Osteocyte (in vitro differentiated cells): ENCODE measurements at places on chromosomes 11 and 22.

- DNase-seq = peak; percentile 71
These were observed 1.3 kb downstream of the TOLLIP start for GRCh38 chr11:1307998-1308742.

DNA sequence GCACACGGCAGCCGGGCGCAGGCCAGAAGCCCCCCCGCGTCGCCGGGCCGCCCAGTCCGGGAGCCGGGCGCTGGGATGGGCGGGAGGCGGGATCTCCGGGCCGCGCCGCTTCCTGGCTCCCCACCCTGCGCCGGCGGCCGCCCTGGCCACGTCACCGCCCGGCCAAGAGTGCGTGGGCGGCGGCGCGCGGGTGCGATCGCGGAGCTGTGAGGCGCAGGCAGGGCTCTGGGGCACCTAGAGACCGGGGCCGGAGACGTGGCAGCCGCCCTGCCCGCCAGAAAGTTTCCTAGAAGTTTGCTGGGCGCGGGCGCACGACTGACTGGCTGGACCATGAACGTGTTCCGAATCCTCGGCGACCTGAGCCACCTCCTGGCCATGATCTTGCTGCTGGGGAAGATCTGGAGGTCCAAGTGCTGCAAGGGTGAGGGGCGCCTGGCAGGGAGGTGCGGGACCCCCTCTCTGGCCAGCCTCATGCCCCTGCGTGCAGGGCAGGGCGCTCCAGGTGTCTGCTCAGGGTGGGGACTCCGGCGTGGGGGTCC, at the start of gene KDELR3:
Gene KDELR3, plus strand, starts transcription at position 193 of the 539 bp plus-strand sequence. Its CDS starts 138 bp downstream, at position 331.
- no peak for DNase-seq

- DNase-seq = peak; percentile 44
These were observed 32.7 kb upstream of the ACCSL start for GRCh38 chr11:44014968-44015623.

- no peak for DNase-seq
These were observed 403.2 kb downstream of the NELL1 start for GRCh38 chr11:21072558-21072957.

GRCh38 chr11:72391638-72392423, 42.5 kb downstream of the CLPB start:
- DNase-seq = no peak

DNA sequence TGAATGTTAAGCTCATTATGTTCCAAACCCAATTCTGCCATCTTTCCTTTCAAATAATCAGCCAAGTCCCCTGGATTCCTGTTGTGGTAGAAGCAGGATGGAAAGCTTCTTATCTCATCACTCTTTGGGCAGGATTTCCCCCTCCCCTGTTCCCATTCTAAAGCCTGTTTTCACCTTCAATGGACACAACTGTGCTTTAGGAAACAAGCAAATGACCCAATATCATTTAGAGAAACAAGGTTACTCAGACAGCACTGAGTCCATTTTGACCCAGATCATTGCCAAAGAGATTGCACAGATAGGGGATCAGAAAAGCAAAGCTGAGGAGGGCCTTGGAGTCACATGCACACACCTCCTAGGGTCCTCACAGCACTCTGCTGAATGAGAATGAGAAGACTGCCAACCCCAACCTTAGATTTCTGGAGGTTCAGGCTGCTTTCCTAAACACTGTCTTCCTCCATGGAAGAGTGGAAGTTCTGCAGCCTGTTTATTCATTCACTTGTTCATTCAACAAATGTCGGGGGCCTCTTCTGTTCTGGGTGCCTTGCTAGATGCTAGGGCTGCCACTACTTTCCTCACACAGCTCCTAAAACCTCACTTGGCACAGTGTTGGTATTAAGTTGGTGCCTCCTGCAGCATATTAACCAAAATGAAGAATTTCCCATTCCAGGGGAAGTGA, 95.3 kb downstream of the ME3 start:
- no peak for DNase-seq

- DNase-seq = no peak
These were observed 95.9 kb upstream of the DDI1 start for GRCh38 chr11:103940551-103940950.

DNA sequence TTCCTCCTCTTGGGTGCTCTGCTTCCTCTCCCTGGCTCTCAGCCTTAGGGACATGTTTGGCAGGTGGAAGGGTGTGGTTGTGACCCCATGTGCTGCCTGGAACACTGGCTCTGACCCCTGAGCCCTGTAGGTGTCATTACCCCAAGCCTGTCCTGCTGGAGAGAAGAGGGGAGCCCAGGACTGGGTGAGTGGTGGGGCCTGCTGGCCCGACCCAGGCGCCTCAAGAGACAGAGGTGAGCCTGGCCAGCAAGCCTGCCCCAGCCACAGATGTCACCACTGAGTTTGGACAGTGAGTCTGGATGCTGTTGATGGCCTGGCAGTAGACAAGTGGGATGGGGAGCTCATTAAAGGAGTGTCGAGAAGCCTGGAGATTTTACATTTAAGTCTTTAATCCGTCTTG, 1112.2 kb downstream of the BRD1 start:
- DNase-seq = no peak

DNA sequence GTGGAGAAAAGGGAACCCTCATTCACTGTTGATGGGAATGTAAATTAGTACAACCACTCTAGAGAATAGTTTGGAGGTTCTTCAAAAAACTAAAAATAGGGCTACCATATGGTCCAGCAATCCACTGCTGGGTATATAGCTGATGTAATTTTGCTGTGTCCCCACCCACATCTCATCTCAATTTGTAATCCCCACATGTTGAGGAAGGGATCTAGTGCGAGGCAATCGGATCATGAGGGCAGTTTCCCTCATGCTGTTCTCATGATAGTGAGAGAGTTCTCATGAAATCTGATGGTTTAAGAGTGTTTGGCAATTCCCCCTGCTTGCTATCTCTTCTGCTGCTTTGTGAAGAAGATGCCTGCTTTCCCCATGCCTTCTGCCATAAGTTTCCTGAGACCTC, 17.1 kb upstream of the OR52M1 start:
- no peak for DNase-seq

DNA sequence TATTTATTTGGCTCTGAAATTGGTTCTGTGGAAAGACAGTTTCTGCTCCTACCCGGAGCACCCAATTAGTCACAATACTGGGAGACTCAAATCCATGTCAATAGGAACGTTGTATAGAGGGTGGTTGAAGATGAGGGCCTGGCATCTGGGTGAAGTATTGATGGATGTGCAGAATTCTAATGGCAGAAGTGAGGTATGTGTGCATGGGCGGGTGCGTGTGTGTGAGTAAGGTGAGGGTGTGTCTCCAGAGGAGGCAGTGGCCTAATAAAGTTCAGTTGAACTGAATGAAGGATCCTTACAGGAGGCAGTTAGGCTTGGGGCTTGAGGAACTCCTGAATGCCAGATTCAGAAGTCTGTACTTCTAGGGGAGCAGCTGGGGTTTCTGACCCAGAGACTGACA, 71.8 kb upstream of the B3GAT1 start:
- no peak for DNase-seq

DNA sequence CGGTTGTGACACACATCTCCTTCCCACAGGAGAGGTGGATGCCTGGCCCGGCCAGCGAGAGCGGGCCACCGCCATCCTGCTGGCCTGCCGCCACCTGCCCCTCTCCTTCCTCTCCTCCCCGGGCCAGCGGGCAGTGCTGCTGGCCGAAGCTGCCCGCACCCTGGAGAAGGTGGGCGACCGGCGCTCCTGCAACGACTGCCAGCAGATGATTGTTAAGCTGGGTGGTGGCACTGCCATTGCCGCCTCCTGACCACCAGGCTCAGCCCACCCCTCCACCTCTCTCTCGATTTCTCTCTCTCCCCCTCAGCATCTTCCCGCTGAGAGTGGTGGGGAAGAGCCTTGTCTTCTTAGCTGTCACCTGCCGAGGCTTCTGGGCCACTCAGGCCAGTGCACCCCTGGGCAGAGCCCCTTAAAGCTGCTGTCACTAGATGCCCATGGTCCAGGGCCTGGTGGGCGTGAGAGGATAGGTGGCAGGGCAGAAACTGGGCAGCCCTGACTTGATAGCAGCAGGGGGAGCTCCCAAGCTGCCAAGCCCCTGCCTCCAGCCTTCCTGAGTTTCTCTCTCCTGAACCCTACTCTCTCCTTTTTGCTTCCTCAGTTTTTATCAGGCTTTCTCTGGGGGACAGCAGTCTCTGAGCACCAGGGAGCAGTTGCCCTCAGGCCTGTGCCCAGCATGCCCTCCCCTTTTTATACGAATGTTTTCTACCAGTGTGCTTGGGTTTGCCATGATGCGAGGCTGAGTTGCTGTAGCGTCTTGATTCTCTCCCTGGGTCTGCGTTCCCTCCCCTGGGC, 9.3 kb downstream of the SHISA8 start:
- no peak for DNase-seq

GRCh38 chr22:49396817-49397216, 430.9 kb downstream of the BRD1 start:
- peak; percentile 57 for DNase-seq

GRCh38 chr11:8800520-8801110, 110.4 kb upstream of the AKIP1 start:
- no peak for DNase-seq

DNA sequence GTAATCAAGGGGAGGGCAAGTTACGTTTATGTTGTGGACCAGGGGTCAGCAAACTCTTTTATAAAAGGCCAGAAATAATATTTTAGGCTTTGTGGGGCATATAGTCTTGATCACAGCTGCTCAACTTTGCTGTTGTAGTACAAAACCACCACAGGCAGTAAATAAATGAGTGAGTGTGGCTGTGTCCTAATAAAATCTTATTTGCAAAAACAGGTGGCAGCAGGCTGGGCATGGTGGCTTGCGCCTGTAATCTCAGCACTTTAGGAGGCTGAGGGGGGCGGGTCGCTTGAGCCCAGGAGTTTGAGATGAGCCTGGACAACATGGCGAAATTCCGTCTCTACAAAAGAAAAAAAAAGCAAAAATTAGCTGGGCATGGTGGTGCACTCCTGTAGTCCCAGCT, 57.9 kb upstream of the NUP160 start:
- DNase-seq = no peak

DNA sequence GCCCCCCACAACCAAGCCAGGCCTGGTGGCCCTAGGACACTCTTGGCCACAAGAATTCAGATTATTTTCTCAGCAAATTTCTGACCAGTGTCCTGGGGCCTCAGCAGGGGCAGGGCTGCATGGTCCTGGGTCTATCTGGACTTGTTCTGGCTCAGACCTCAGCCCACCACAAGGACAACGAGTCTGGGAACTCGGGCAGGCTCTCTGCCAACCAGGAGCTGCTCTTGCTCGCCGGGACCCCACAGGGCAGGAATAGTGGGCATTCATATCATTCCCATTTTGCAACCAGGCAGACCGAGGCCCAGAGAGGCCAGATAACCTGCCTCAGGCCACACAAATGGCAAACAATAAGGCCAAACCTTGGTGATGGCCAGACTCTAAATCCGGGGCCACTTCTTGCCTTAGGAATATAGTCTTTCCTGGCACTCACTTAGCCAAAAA, 75.4 kb upstream of the WNT7B start:
- no peak for DNase-seq
